ENCODE measurements at places on chromosomes 2 and 18. TPM values are rescaled to one million over a fixed set of nuclear protein-coding genes. Genes with fewer than 3 reads are reported as not detected.

- DNase-seq = no peak
- no peaks in the 10 kb centered on the region for H3K27me3 ChIP-seq
- H3K36me3 ChIP-seq = no peaks in the 10 kb centered on the region
- no peak overlapping the region for H3K4me3 ChIP-seq
- no peak overlapping the region for H3K27ac ChIP-seq
Measured at GRCh38 chr2:100965596-100965995, 36.5 kb upstream of the RPL31 start.

- H3K4me1 ChIP-seq = peaks cover 30% of the 10 kb centered on the region
- no peak overlapping the region for H3K27ac ChIP-seq
- H3K27me3 ChIP-seq = peaks cover 7% of the 10 kb centered on the region
- H3K4me3 ChIP-seq = no peak overlapping the region
- no peak for DNase-seq
Measured at GRCh38 chr2:207257251-207258250, 91.8 kb upstream of the KLF7 start.

GRCh38 chr2:64023485-64024258 lies 4.4 kb upstream of the VPS54 start:
- H3K4me1 ChIP-seq = peaks cover 38% of the 10 kb centered on the region
- no peak overlapping the region for H3K27ac ChIP-seq
- DNase-seq = no peak
- H3K36me3 ChIP-seq = peaks cover 2% of the 10 kb centered on the region
- no peaks in the 10 kb centered on the region for H3K27me3 ChIP-seq

GRCh38 chr2:198146346-198146940 lies 342.1 kb downstream of the PLCL1 start:
- H3K27ac ChIP-seq = no peak overlapping the region
- no peak for DNase-seq
- no peaks in the 10 kb centered on the region for H3K27me3 ChIP-seq
- H3K4me3 ChIP-seq = no peak overlapping the region

Gene HAAO
- 0.17 TPM for total RNA-seq

GRCh38 chr2:13103778-13104493 lies 387.2 kb downstream of the TRIB2 start:
- no peaks in the 10 kb centered on the region for H3K36me3 ChIP-seq
- H3K4me3 ChIP-seq = no peak overlapping the region
- H3K27ac ChIP-seq = no peak overlapping the region
- no peaks in the 10 kb centered on the region for H3K4me1 ChIP-seq
- peaks cover 17% of the 10 kb centered on the region for H3K27me3 ChIP-seq

DNA sequence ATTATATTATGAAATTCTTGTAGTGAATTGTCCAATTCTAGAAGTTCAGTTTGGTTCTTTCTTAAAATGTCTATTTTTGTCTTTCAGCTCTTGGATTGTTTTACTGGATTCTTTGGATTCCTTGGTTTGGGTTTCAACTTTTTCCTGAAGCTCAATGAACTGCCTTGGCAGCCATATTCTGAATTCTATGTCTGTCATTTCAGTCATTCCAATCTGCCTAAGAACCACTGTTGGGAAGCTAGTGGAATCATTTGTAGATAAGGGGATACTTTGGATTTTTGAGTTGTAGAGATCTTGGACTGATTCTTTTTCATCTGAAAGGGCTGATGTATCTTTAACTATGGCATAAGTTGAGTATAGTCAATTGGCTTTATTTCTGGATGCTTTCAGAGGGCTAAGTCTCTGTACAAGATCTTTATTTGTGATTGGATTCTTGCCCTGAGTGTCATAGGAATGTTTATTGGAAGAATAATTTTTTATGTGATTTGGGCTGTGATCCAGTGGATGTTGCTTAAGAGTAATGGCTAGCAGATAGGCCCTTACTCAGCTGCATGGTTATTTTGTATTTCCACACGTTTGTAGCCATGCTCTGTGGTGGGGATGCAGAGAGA lies 42.3 kb downstream of the SERPINB7 start:
- H3K4me3 ChIP-seq = no peak overlapping the region
- no peaks in the 10 kb centered on the region for H3K36me3 ChIP-seq
- H3K4me1 ChIP-seq = no peaks in the 10 kb centered on the region
- no peak overlapping the region for H3K27ac ChIP-seq
- peaks cover 10% of the 10 kb centered on the region for H3K27me3 ChIP-seq

Gene TRIM43
- not detected for total RNA-seq

Gene MARS2
- 11.3 TPM for total RNA-seq

Gene MTLN
- 78.8 TPM for total RNA-seq

GRCh38 chr2:236355911-236356310 lies 91.7 kb upstream of the ASB18 start:
- peaks cover 14% of the 10 kb centered on the region for H3K4me1 ChIP-seq
- no peak overlapping the region for H3K27ac ChIP-seq
- H3K4me3 ChIP-seq = no peak overlapping the region
- no peaks in the 10 kb centered on the region for H3K27me3 ChIP-seq

GRCh38 chr2:72173640-72174321 lies 26.1 kb upstream of the CYP26B1 start:
- no peak overlapping the region for H3K27ac ChIP-seq
- no peak for DNase-seq
- no peak overlapping the region for H3K4me3 ChIP-seq
- no peaks in the 10 kb centered on the region for H3K27me3 ChIP-seq
- H3K36me3 ChIP-seq = peaks cover 9% of the 10 kb centered on the region
- no peaks in the 10 kb centered on the region for H3K4me1 ChIP-seq

- H3K4me3 ChIP-seq = no peak overlapping the region
- no peak overlapping the region for H3K27ac ChIP-seq
- H3K4me1 ChIP-seq = no peaks in the 10 kb centered on the region
- no peak for DNase-seq
- H3K36me3 ChIP-seq = no peaks in the 10 kb centered on the region
- peaks cover 1% of the 10 kb centered on the region for H3K27me3 ChIP-seq
Measured at GRCh38 chr2:31202041-31202440, 15.3 kb downstream of the CAPN14 start.

GRCh38 chr2:48854681-48855080 lies 99.2 kb upstream of the LHCGR start:
- H3K4me3 ChIP-seq = no peak overlapping the region
- no peaks in the 10 kb centered on the region for H3K27me3 ChIP-seq
- no peak for DNase-seq
- H3K4me1 ChIP-seq = no peaks in the 10 kb centered on the region
- no peak overlapping the region for H3K27ac ChIP-seq
- no peaks in the 10 kb centered on the region for H3K36me3 ChIP-seq

Gene COBLL1
- total RNA-seq = not detected

Gene PDE11A
- total RNA-seq = not detected

DNA sequence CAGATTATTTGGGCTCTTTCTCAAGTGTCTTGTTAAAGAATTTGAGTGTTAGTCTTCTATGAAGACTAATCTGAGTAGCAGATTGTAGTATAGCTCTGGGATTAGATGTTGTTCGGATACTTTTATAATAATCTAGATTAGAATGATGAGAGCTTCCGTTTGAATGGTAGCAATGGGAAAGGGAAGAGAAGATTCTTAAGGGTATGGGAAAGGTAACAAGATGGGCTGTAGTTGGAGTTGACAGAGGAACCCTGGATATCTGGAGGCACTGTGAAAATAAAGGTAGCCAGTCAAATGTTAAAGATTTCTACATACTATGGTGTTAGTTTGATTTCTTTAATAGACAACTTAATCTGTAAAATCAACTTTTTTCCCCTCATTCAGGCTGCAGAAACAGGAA lies 4.7 kb downstream of the DDX1 start:
- H3K27ac ChIP-seq = no peak overlapping the region
- peaks cover 25% of the 10 kb centered on the region for H3K4me1 ChIP-seq
- H3K27me3 ChIP-seq = no peaks in the 10 kb centered on the region
- no peak for DNase-seq
- H3K36me3 ChIP-seq = peaks cover 44% of the 10 kb centered on the region

GRCh38 chr2:101850450-101850849 lies 141.3 kb upstream of the IL1R2 start:
- H3K4me3 ChIP-seq = no peak overlapping the region

GRCh38 chr2:204321910-204322751 lies 223.1 kb upstream of the PARD3B start:
- no peak for DNase-seq
- peaks cover 15% of the 10 kb centered on the region for H3K27me3 ChIP-seq
- H3K36me3 ChIP-seq = no peaks in the 10 kb centered on the region
- no peak overlapping the region for H3K27ac ChIP-seq
- no peak overlapping the region for H3K4me3 ChIP-seq
- no peaks in the 10 kb centered on the region for H3K4me1 ChIP-seq

GRCh38 chr2:62719757-62720156 lies 14.2 kb downstream of the EHBP1 start:
- peaks cover 16% of the 10 kb centered on the region for H3K36me3 ChIP-seq
- no peak overlapping the region for H3K4me3 ChIP-seq
- H3K27ac ChIP-seq = no peak overlapping the region

- no peak overlapping the region for H3K4me3 ChIP-seq
- no peaks in the 10 kb centered on the region for H3K4me1 ChIP-seq
- no peaks in the 10 kb centered on the region for H3K27me3 ChIP-seq
- DNase-seq = no peak
- no peak overlapping the region for H3K27ac ChIP-seq
Measured at GRCh38 chr2:38856165-38856564, 19.6 kb downstream of the DHX57 start.

Gene GPBAR1
- total RNA-seq = 0.19 TPM

DNA sequence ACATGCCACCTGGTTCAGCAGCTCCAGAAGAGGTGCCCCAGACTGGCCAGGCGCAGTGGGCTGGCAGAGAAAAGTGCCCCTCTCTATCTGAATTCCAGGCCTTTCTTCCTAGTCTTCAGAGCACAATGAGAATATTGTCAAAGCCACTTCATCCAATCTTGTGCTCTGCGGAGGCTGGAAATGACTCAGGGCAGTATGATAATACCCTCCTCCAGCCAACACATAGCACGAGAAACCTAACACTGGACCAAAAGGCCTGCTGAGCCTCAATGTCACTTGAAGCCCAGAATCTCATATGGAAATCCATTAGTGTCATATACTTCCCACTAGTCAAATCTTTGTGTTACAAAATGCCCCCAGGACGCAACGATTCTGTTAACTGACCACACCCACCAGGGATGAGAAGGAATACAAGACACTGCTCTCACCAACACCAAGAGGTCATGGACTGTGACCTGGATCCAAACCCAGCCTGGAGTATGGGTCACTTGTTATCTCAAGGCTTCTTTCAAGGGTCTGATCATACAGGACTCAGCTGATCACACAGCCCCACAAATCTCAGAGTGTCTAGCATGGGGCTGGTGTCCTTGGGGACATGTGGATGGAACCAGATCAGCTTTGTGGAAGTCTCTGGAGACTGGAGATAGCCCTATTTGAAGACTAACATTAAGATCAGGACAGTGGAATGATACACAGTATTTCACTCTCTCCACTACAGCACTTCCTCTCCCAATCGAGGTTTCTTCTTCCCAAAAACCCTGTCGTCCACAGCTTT lies 10.1 kb downstream of the KIF3C start:
- H3K27ac ChIP-seq = no peak overlapping the region
- H3K4me1 ChIP-seq = no peaks in the 10 kb centered on the region
- H3K27me3 ChIP-seq = no peaks in the 10 kb centered on the region
- no peaks in the 10 kb centered on the region for H3K36me3 ChIP-seq
- H3K4me3 ChIP-seq = no peak overlapping the region

DNA sequence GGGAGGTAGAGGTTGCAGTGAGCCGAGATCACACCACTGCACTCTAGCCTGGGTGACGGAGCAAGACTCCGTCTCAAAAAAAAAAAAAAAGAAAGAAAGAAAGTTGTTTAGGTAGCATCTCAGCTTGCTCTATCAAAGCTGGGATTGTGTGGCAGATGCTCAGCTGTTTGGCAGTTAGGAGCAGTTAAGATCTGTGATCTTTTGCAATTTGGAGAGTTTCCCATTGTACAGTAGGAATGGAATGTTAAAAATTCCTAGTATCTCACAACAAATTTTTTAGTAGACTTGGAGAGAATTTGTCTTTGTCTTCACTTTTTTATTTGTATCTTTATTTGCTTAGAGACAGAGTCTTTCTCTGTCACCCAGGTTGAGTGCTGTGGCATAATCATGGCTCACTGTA lies 122.9 kb upstream of the UNC80 start:
- DNase-seq = no peak
- no peaks in the 10 kb centered on the region for H3K36me3 ChIP-seq
- H3K4me3 ChIP-seq = no peak overlapping the region
- no peaks in the 10 kb centered on the region for H3K4me1 ChIP-seq
- H3K27ac ChIP-seq = no peak overlapping the region

Gene SLC30A3
- total RNA-seq = 0.86 TPM

Gene ABCB11
- total RNA-seq = not detected

GRCh38 chr2:106562268-106563186 lies 75.4 kb downstream of the CD8B2 start:
- DNase-seq = no peak
- H3K27me3 ChIP-seq = peaks cover 9% of the 10 kb centered on the region
- H3K27ac ChIP-seq = no peak overlapping the region
- no peaks in the 10 kb centered on the region for H3K36me3 ChIP-seq

DNA sequence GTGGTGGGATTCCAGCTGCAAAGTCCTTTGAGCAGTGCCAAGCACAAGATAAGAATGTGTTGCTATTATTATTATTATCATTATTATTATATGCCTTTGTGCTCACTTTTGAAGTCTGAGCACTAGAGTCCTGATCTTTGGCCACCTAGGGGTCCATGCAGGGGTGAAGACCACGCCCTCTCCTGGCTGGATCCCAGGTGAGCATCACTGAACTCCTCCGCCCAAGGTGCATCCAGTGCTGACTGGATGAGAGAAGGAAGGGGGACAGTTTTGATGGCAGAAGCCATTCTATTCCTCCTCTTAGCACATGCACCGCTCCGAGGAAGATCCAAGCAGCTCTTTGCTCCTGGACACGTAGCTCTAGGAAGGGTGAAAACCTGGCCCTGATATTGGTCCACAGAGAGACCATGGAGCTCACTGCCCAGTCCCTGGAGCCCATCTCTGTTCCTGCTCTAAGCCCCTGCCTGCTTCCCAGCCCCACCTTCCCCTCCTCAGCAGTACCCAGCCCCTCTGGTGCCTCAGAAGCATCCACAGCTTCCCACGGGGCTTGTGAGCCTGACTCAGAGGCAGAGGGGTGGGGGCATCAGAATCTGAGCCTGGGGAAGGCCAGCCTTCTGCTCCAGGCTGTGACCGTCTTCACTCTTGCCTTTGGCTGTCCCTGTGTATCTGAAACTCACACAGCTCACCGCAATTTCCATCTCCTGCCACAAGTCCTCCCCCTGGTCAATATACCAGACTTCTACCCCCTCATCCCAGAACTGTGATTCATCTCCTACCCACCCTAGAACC lies 45.4 kb downstream of the MCFD2 start:
- no peak for DNase-seq
- H3K36me3 ChIP-seq = no peaks in the 10 kb centered on the region
- H3K27ac ChIP-seq = no peak overlapping the region
- H3K4me3 ChIP-seq = no peak overlapping the region
- H3K27me3 ChIP-seq = peaks cover 16% of the 10 kb centered on the region

DNA sequence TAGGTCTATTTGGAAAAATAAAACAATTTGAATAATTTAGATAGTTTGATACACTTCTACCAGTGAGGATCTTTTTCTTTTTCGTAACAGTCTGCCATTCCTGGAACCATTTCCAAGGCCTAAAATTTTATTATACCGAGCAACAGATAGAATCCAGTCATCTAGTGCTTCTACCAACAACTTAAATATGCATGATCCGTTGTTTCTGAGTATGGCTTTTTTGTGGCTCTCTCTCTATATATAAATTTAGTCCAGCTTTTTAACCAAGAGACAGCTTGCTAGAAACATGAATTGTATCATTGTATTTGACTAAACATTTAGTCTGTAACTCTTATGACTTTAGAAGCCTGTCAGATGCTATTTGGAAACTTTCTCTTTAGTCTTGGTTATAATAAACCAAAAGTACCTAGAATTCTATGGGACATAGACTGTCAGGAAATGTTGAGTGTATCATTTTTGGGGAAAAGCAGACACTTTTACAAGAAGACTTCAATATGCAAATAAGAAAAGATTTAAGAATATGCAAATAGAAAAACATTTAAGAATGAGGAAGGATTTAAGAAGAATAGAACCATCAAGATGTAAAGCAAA lies 161.4 kb downstream of the ZEB2 start:
- H3K4me1 ChIP-seq = peaks cover 26% of the 10 kb centered on the region
- H3K27ac ChIP-seq = peak overlapping the region; percentile 88
- peak overlapping the region; percentile 12 for H3K4me3 ChIP-seq
- H3K36me3 ChIP-seq = no peaks in the 10 kb centered on the region
- H3K27me3 ChIP-seq = peaks cover under 1% of the 10 kb centered on the region

Gene TMEM163
- 0.12 TPM for total RNA-seq

Measured in activated CD4-positive, alpha-beta memory T cell treated with anti-CD3 and anti-CD28 coated beads for 36 hours (primary cell).